ENCODE measurements at places on chromosomes 5 and 9.

- DNase-seq = no peak
Observed at GRCh38 chr9:129002992-129003391, 25.1 kb downstream of the SH3GLB2 start.

DNA sequence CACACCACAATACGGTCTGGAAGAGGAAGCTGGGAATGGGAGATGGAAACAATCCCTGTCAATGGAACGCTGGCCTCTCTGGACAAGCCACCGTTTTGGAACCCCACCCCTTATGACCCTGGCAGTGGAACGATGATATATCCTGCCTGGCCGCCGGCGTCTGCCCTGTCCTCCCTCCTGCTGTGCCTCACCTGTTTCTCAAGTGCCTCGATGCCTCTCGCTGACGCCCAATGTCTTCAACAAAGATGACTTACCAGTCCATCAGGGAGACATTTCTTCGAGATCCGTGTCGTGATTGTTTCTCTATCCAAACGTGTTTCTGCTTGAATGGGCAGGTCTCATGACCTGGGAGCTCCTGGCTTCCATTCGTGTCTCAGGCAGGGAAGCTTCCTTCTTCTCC is 476.5 kb downstream of the SPATA31A7 start:
- no peak for DNase-seq

GRCh38 chr5:14264605-14265316 is 121.6 kb downstream of the TRIO start:
- DNase-seq = peak; percentile 86

GRCh38 chr5:151018846-151019245 is 1.5 kb upstream of the GPX3 start:
- no peak for DNase-seq

- no peak for DNase-seq
Observed at GRCh38 chr5:71922584-71923106, 184.6 kb upstream of the MAP1B start.

DNA sequence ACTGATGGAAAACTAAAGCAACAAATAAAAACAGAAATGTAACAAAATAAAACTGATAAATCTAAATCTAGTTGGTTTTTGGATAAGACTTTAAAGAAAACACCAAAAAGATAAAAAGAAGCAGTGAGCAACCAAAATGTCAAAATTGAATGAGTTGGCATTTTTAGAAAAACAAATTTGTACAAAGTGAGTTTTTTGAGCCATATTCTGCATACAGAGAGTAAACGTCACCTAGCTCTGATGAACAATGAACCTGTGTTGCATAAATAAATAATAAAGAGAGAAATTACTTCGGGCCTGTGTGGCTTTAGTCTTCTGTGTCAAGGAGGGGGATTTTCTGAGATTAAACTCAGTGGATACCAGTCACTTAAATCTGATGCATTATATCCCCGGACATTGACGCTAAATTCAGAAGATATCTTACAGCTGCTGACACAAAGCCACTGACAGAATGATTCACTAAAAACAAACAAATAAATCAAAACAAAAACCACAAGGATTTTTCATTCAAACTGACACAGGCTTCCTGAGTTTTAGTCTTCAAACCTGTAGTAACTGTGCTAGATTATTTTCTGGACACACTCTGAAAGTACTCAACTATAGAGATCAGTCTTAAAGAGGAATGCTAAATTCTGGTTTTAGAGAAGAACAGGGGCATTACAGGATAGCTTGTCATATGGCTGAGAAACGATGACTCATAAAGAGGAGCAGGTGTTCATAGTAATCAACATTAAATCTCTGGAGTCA is 403.5 kb upstream of the ST8SIA4 start:
- DNase-seq = no peak

GRCh38 chr9:18457510-18457909 is 16.4 kb upstream of the ADAMTSL1 start:
- no peak for DNase-seq

DNA sequence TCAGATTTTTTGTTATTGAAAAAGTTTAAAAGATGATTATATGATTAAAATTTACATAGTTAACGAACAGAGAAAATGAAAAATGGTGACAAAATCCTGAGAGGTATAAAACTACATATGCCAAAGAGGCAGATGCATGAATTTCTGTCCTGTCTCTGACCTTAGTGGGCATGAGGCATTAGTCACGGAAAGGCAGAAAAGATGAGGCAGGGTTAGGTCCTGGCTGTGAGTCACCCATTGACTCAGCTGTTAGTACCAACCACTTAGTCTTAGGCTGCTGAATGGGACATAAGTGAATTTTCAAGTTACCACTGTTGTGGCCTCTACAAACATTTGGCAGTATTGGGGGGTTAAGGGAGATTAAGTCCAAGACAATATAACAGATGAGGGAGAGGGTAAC is 33.1 kb downstream of the RASA1 start:
- DNase-seq = no peak

GRCh38 chr5:155562158-155562557 is 548.6 kb downstream of the KIF4B start:
- DNase-seq = no peak

DNA sequence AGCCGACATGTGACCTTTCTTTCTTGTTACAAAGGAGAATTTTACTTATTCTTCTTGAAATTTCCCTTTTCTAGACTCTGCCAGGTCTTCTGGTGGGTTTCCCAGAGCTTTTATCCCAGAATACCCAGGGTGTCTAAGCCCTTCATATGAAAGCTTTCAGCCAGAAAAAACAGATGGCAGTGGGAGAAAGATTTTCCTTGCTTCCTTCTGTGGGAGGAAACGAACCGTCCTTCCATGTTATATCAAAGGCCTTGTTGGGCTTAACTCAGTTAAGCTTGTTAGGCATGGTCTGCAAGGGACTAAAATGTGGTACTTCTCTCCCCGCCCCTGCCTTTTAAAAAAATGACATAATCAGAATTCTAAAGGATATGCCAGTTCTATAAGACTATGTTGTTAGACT is 47.5 kb downstream of the SPATA31D1 start:
- DNase-seq = no peak

DNA sequence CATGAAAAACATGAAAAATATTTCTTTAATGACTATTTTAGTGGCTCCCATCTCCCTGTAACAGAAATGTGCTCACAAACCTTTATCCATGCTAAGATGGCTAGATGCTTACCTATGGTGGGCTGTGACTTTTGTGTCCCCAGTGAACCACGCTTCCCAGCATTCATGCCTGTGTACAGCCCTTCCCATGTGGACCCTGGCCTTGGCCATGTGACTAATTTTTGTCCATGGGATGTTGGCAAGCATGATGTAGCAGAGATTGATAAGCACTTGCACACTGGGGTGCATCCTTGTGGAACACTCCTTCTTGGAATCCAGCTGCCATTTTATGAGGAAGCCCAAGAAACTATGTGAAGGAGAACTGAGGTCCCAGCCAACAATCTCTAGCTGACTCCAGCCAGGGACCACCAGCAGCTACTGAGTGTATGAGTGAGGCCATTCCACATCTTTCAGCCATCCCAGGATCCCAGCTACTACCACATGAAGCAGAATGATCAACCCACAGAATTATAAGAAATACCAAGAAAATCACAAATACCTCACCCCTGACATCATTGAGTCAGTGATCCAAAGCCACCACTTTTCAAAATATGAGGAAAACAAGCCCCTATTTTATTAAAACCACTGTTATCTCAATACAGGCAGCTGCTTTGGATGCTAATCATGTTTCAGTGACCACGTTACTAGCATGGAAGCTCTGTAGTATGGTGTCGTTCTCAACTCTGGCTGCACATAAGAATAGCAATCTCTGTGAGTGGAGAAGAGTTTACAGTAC is 16.1 kb upstream of the RAI14 start:
- DNase-seq = no peak

- DNase-seq = no peak
Observed at GRCh38 chr5:113271015-113271414, 163.8 kb downstream of the TSSK1B start.

- no peak for DNase-seq
Observed at GRCh38 chr5:14168144-14168792, 25.1 kb downstream of the TRIO start.

DNA sequence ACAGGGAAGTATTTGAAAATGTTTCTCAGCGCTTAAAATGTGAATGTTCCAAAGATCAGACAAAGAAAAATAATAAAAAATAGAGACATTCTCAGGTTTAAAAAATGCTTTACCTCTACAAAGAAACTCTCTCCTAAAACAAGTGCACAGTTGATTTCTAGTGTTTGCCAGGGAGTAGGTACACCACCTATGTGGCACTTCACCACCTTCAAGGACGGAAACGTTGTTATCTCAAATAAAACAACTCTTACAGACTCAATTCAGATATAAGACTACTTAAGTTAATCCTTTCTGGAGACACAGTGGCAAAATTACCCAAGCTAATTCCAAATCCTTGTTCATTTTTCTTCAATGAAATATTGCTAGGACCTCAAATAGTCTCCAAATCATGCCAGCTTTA is 286.4 kb upstream of the ISL1 start:
- no peak for DNase-seq

DNA sequence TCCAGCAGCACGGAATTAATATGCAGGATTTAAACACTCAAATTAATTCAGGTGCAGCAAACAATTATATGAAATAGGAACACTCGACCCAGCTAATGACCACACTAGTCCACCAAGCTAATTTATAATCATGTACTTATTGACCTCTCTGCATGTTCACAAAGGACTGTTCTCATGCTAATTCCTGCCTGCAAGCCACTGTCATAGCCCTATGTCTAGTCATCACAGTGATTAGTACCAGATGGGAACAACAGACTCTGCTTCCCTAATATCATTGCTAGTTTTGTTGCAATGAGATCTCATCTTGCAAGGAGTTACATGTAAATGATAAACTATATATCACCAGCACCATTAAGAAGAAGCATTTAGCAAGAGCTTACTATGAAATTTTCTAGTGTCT is 553.0 kb upstream of the GRAMD2B start:
- no peak for DNase-seq

- no peak for DNase-seq
Observed at GRCh38 chr5:19531374-19531952, 456.5 kb downstream of the CDH18 start.

- DNase-seq = no peak
Observed at GRCh38 chr9:88587885-88588649, 53.1 kb downstream of the NXNL2 start.

- DNase-seq = no peak
Observed at GRCh38 chr5:169695919-169696490, 58.9 kb downstream of the DOCK2 start.

GRCh38 chr5:139383993-139384590 is 995 bp upstream of the SLC23A1 start:
- DNase-seq = no peak

- no peak for DNase-seq
Observed at GRCh38 chr5:107950776-107951175, 280.0 kb upstream of the EFNA5 start.

GRCh38 chr9:27280860-27281259 is 16.1 kb downstream of the EQTN start:
- no peak for DNase-seq

DNA sequence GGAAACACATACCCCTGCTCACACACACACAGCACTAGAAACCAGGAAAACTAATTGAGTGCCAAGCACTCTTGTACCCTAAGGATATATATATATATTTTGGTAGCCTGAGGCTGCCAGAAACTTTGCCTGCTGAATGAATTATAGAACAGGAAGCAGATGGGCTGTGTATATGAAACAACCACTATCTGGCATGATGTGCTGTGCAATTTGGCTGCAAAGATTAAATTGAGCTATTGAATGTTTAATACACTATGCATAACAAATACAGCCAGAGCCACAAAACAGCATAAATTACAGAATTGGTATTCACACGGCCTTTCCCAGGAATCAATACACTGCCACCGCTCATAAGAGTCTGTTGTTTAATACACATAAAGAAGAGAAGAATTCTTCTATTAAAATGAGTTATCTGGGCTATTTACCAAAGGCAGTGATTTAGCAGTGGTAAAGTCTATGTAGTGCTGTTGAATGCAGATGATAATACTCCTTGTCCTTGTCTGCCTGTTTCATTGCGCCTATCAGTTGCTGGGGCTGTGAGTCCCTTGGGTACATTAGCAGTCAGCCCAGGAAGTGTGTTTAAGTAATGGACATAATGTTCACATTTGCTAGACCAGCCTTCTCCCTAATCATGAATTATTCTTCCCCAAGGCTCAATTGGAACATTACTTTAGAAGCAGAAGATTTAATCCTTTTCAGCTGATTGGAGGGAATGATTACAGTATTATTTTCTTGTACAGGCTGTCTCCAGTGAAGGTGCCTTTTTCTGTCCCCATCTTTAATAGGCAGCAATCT is 294.3 kb downstream of the TLE1 start:
- no peak for DNase-seq

- no peak for DNase-seq
Observed at GRCh38 chr5:56422076-56422762, 189.1 kb upstream of the ANKRD55 start.

DNA sequence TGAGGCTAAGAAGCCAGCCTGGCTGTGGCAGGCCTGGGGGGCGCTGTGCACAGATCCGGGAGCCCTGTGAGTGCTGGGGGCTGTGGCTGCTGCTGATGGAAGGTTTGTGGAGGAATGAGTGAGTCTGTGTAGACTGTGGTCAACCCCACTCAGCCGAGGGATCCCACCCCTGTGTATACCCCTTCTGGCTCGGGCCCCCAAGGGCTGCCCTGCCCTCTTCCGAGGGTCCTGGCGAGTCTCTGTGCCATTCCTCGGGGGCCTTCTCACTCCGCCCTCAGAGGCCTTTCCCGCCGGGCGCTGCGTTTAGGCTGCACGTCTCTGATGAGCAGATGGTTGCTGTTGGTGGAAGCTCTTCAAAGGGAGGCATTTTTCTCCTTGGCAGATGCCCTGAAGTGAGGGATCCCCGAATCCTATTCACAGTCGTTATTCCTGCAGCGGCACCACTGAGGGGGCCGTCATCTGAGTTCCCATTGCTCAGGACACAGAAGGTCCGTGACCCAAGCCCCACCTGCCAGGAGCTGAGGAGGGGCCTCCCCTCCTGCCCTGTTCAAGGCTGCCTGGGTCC is 94.1 kb downstream of the RXRA start:
- DNase-seq = no peak

DNA sequence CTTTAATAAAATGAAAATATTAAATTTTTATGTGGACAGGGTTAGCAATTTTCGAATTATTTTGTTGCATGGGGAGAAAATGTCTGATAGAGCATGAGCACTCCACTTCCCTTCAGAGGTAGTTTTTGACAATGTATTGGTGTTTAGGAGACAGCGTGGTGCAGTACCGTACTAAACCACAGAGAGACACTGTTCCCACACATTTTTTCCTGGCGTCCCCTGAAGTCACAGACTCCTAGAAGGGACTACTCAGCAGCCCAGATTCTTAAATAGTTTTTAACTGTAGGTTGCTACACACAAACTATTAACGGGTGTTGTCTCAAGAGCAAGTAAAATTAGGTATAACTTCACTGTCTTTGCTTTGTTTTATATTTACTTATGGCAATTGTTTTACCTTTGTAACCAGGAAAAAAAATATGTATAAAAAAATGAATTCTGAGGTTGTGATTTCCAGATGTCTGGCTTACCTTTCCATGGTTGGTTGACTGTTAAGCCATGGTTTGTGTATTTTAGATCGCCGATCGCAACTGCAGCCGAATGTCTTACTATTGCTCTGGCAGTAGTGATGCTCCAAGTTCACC is 171.2 kb downstream of the DOCK8 start:
- no peak for DNase-seq

- DNase-seq = no peak
Observed at GRCh38 chr5:169219351-169219750, 81.6 kb downstream of the SLIT3 start.

GRCh38 chr5:98594098-98594497 is 179.4 kb upstream of the RGMB start:
- DNase-seq = no peak

- DNase-seq = no peak
Observed at GRCh38 chr9:5630081-5630507, 1.2 kb downstream of the RIC1 start.
